ENCODE measurements at places on chromosomes 13 and 19. TPM values are rescaled to one million over a fixed set of nuclear protein-coding genes. Genes with fewer than 3 reads are reported as not detected.

Gene ZNF570
- total RNA-seq, result 42.8 TPM

Gene FBXO17
- 4.5 TPM for total RNA-seq

Gene TSKS
- not detected for total RNA-seq

Gene MYH14
- total RNA-seq, result 0.82 TPM

Gene PALM
- 87.2 TPM for total RNA-seq
